ENCODE measurements at places on chromosomes 12 and 14.

DNA sequence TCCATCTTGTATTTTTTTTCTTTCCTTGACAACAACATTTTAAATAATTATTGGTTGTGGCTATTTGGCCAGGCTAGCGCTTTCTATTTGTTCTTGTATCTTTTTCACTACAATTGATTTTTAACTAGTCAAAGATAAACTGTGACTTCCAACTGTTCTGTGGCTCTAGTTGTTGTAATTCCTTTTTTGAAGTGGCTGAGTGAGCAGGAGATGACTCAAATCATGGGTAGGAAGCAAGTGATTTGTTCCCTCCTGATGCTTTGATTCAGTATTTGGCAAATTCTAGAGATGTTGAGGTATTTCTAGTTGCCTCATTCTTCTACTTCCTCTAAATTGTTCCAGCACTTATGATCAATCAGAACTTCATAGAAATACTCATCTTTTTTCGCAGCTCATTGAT, 633.5 kb downstream of the RERGL start:
- no peak for DNase-seq

- DNase-seq, result no peak
Observed at GRCh38 chr14:77424862-77425261, 1.5 kb upstream of the NOXRED1 start.

- DNase-seq, result no peak
Observed at GRCh38 chr12:47270782-47271664, 191.3 kb upstream of the AMIGO2 start.

GRCh38 chr14:99889268-99889667, 96.1 kb downstream of the EML1 start:
- no peak for DNase-seq

DNA sequence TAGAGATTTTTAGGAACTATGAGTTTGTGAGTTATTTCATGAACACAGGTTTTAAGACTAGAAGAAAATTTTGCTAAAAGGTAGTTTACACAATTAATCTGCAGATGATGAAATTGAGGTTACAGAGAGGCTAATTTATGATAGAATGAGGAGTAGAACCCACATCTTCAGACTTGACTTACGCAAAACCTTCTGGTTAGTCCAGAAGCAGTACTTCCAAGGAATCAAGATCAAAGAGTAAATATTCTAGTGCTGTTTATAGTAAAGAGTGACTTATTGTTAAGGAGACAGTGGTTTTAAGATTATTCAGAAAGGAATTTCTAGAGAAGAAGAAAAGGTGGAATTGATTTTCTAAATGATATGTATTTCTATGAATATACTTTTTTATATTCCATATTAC, 10.6 kb upstream of the KITLG start:
- DNase-seq, result no peak

DNA sequence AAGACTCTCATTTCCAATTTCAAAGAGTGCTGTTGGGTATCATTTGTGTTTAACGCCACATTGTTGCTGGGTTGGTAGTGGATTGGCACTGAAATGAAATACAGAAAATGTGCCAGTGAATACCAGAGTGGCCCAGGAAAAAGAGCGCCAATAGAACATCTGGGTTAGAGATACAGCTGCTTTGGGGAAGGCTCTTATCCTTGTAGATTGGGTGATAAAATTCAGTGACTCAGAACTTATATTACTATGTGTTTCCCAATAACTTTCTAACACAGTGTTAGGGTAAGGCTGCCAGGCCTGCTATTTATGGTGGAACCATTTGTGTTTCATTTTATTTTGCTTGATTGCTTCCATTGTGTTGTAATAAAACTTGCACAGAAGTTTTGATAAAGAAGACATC, 168.2 kb upstream of the SSTR1 start:
- DNase-seq, result no peak

DNA sequence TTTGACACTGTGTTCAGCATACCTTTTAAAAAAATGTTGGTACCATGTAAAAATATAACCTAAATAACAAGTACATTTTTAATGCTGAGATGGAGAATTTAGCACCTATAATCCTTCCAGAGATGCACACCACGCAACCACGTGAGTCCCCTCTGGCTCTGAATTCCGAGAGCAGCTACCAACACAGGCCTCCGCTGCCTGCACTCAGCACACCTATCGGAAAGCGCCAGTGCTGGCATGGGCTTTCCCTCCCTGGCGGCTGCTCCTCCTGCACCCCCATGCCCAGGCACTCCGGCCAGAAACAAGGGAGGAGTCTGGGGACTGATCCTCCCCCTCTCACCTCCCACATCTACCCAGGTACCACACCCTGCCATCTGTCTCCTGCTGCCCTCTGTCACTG, 47.0 kb downstream of the ITPK1 start:
- no peak for DNase-seq

DNA sequence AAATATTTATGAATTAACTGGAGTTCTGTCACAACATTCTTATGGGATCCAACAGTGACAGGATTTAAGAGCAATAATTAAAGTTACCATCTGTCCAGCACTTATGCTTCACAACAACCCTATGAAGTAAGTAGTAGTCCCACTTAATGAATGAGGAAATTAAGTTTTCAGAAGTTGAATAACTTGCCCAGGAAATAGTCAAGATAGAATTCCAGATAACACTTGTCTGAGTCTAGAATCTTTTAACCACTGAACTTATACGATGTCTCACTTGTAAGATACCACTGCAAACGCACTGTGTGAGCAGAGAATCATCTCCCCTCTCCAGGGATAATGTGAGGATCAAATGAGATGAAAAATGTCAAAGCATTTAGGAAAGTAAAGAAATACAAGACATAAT, 3.3 kb upstream of the TTC9 start:
- DNase-seq, result no peak

- no peak for DNase-seq
Observed at GRCh38 chr12:112325622-112326207, 56.5 kb downstream of the HECTD4 start.

DNA sequence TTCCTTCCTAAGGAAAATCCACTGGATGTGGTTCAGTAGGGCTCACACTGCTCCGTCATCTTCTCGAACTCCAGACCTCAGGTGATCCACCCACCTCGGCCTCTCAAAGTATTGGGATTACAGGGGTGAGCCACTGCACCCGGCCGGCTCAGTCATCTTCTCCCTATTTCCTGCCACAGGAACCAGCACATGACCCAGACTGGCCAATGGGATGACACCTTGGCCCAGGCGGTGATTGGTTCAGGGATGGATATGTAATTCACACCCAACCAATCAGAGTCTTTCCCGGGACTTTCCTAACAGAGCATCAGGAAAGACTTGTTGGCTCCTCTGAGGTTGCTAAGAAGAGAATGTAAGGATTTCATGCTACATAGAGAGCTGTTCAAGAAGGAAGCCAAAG, 19.2 kb upstream of the C12orf76 start:
- no peak for DNase-seq

DNA sequence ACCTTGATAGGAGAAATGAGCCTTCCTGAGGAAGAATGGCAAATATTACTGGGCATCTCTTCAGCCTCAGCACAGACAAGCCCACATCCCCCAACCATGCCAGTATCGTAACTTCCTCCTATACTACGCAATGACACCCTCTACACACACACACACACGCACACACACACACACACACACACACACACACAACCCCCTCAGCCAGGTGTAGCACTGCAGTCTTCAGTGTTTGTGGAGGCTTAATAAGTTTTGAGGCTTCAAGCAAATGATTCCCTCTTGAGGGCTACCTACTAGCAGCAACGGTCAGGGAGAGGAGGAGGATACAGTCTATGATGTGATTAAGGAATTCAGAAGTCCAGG, 1.6 kb downstream of the DGKA start:
- DNase-seq, result peak; percentile 42

Measured in MV-4-11 (cell line).